ENCODE measurements at places on chromosomes 1 and 21. TPM values are rescaled to one million over a fixed set of nuclear protein-coding genes. Genes with fewer than 3 reads are reported as not detected.

The MATN1 gene
- 0.85 TPM for total RNA-seq

The FBLIM1 gene
- 28.8 TPM for total RNA-seq

The PIGV gene
- 13.4 TPM for total RNA-seq

The WDR3 gene
- 11.7 TPM for total RNA-seq

The PLCH2 gene
- 7.0 TPM for total RNA-seq

The PLEKHN1 gene
- 1.1 TPM for total RNA-seq

The SLC1A7 gene
- total RNA-seq, result not detected

All from urinary bladder (tissue), 4 donors.